ENCODE measurements at places on chromosomes 2 and 18.

DNA sequence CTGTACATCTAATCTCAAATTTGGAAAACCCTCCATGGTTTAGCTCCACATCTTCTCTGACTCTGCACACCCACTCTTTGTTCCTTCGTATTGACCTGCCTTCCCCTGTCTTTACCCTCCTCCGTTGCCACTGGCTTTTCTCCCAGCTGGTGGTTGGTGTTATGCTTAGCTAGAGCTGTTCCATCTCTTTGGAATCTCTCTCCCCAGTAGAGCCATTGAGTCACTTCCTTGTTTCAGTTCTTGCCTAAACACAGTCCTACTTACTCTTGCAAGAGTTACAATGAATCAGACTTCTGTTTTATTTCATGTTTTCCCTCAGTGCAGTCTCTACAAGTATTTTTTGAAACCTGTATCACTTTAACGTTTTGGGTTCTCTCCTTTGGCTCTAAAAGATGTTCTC, 263.9 kb downstream of the LTBP1 start:
- DNase-seq: no peak

DNA sequence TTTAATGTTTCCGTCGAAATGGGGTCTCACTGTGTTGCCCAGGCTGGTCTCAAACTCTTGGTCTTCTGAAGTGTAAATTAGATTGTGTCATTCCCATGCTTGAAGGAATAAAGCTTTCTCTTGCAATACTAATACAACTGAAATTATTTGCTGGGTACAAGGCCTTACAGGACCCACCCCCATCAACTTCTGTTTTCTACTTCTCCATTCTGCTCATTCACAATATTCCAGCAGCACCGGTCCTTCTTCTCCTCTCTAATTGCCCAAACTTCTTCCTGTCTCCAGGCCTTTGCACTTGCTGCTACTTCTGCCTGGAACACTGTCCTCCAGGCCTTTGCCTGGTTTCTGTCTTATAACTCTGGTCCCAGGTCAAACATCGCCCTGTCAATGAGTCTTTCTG, 73.8 kb downstream of the APOB start:
- no peak for DNase-seq

- DNase-seq: no peak
These were observed 252.0 kb upstream of the KLHL29 start for GRCh38 chr2:23132823-23133595.

DNA sequence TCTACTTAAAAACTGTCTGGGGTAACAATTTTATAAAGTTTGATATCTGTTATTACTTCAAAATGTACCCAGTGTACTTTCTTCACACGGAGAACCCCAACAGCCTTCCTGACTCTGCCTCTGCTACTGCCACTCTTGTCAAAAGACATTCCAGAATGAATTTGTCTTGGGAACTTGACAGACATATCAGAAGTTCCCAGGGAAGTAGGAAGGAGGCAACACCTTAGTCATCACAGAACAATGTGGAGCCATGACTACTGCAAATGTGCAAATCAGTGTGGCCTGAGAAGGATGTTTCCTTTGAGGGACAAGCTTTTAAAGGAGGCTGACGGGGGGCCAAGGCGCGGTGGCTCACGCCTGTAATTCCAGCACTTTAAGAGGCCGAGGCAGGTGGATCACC, 133.8 kb upstream of the RNF152 start:
- DNase-seq: no peak

GRCh38 chr2:198788676-198789075, 669.1 kb downstream of the SATB2 start:
- DNase-seq: no peak

- DNase-seq: no peak
These were observed 950.1 kb downstream of the CNTNAP5 start for GRCh38 chr2:124975224-124975623.

DNA sequence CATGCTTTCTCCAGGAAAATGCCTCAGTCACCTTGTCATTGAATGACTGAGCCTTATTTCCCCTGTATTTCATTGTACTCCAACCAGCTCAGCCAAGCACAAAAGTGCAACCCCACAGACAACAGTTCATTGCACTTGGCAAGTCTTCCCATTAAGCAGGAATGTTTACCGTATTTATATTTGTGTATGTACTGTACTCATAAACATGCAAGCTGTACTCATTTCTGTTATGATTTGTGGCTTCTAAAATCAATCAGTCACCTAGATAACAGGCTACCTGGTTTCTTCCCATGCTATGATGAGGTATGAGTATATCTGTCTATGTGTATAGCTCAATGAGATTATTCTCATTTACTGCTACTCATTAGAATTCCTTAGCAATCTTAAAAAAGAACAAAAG, 505.5 kb upstream of the FAM98A start:
- no peak for DNase-seq

GRCh38 chr2:170689481-170689880, 25.7 kb upstream of the SP5 start:
- no peak for DNase-seq

DNA sequence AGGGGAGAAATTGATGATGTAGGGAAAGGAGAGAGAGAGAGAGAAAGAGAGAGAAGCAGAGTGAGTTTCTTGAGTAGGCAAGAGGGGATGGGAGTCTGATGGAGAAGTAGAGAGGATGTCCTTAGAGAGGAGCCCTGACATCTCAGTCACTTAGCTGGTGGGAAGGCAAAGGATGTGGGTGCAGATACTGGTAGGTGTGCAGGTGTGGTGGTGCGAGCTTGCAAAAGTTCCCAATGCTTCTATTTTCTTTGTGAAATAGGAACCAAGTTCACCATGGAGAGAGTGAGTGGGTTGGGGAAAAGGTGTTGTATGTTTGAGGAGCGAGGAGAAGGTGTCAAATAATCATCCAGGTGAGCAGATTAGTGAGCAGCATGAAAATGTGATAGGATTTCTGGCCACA, 26.5 kb upstream of the POLE4 start:
- no peak for DNase-seq

GRCh38 chr2:162258169-162258568, 14.9 kb upstream of the FAP start:
- no peak for DNase-seq

DNA sequence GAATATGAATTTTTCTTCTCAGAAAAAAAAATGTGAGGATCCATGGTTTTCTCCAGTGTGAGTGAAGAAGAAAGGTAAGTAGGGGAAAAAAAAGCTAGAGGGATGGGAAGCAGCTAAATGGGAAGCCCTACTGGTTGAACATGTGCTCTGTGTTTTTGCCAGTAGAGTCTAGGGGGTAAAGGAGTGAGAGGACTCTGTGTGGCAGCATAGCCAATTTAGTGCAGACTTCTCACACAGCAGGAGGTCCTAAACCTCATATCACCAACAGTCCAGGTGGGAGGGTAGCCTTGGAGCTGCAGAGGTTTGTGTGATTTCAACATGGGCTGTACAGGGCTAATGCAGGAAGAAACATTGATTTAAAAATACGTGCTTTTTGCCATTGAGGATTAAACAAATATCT, 334.5 kb upstream of the SPHKAP start:
- no peak for DNase-seq

DNA sequence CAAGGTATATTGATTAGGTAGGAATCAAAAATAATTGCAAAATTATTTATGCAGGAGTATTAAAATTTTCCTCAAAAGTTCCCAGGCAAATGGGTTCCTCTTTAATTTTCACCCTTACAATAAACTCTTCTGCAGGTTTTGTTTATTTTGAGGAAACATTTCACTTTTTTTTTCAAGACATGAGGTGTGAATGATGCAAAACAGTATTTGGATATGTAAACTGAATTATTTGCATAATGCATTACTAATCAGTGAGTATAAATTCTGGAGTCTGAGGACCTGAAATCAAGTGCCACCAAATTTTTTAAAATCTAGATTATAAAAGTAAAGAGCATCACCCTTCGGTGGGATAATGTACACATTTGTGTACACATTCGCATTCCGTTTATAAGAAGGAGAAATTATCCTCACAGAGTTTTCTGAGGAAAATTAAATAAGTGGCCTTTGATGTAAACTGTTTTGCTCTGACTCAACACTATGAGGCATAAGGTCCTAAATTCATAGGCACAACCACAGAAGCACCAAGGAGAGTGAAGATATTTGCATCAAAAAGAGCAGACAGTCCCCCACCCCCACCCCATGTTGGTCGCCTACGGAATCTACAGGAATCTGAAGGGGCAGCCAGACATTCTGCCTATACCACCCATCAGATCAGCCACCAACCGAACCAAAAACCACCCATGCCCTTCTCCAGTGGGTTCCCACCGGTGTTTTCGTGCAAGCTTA, 33.1 kb downstream of the BCL11A start:
- peak; percentile 78 for DNase-seq

GRCh38 chr2:152354909-152355308, 19.9 kb downstream of the FMNL2 start:
- DNase-seq: peak; percentile 37

GRCh38 chr2:109736177-109736827, 57.8 kb upstream of the RGPD5 start:
- DNase-seq: peak; percentile 70

- DNase-seq: no peak
These were observed 308.1 kb downstream of the TMX3 start for GRCh38 chr18:68406761-68407160.

DNA sequence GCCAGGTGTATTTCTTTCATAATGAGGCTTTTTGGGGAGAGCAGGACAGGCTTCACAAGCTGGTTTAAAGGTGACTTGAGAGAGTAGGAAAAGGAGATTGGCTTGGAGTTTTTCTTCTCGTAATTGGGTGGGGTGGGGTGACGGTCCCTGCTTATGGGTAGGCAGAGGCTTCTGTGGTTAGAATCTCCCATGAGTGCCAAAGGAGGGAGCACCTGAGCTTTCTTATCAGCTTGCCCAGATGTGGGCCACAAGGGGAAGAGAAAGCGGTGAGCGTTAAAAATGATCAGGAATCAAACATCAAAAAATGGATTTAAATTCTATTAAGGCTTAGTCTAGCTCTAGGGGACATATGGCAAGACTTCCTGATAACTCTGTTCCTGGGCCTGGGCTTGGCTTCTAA, 9.7 kb upstream of the PNPT1 start:
- DNase-seq: no peak

GRCh38 chr2:39013871-39014270, 107.0 kb downstream of the SOS1 start:
- no peak for DNase-seq

GRCh38 chr2:172100935-172101820, 1.5 kb downstream of the DLX2 start:
- no peak for DNase-seq

DNA sequence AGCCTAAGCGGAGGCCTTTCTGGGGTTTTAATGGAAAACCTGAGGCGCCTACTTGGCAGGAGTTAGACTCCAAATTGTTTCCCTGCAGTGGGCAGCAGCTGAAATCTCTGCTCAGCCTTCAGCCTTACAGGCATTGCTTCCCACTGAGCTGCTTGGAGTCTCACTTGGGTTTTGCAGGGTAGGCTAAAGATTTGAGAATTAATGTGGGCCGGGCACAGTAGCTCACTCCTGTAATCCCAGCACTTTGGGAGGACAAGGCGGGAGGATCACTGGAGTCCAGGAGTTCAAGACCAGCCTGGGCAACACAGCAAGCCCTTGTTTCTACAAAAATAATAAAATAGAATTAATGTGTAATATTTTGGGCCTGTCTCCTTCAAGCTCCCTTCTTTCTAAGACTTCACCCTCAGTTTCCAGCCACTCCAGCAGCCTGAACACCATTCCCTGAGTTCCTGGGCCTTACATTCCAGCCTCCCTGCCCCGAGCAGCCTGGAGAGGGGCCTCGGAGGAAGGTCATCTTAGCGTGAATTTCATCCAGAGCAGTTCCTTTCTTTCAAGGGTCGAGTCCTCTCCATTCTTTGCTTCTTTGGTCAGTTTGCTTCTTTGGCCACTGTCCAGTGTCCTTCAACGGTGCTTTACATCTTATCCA, 9.1 kb upstream of the RAB17 start:
- DNase-seq: no peak

- no peak for DNase-seq
These were observed 98.0 kb upstream of the SLC14A2 start for GRCh38 chr18:45517181-45517741.

- no peak for DNase-seq
These were observed 188.1 kb downstream of the ZEB2 start for GRCh38 chr2:144331674-144332355.

GRCh38 chr2:64359171-64359891, 94.6 kb upstream of the LGALSL start:
- no peak for DNase-seq

- DNase-seq: no peak
These were observed 115.4 kb downstream of the CCDC85A start for GRCh38 chr2:56299171-56299691.

GRCh38 chr2:39099310-39099869, 21.5 kb downstream of the SOS1 start:
- DNase-seq: no peak

- DNase-seq: no peak
These were observed 130.2 kb downstream of the CD226 start for GRCh38 chr18:69817335-69817940.

GRCh38 chr2:173059292-173059691, 16.4 kb upstream of the MAP3K20 start:
- DNase-seq: no peak

DNA sequence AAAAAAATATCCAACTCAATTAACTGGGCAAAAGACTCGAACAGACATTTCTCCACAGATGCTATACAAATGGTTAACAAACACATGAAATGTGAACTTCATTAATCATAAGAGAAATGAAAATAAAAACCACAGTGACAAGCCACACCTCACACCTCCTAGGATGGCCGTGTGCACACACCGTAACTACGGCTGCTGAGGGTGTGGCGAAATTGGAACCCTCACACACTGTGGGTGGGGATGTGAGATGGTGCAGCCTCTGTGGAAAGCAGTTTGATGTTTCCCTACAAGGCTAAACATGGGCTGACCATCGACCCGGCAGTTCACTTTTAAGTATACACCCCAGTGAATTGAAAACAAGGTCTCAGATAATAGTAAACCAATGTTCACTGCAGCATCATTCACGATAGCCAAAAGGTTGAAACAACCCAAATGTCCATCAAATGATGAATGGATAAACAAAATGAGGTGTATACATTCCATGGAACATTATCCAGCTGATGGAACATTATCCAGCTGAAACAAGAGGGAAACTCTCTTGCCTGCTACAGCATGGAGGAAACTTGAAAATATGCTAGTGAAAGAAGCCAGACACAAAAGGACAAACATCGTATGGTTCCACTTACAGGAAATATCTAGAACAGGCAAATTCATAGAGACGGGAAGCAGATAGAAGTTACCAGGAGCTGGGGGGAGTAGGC, 32.2 kb downstream of the ZAP70 start:
- no peak for DNase-seq

DNA sequence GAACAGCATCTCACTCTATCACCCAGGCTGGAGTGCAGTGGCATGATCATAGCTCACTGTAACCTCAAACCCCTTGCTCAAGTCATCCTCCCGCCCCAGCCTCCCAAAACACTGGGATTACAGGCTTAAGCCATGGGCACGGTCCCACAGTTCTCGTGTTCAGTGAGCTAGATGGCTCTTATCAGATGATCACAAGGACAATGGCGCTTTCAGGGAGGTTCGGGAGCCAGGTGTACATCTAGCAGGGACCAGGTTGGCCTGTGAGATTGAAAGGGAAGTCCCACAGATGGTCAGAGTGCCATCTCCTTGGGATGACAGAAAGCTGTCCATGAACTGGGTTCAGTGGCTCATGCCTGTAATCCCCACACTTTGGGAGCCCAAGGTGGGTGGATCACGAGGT, 14.1 kb upstream of the FHOD3 start:
- no peak for DNase-seq
